Lung (tissue), 17 donors: ENCODE measurements at places on chromosomes 5 and 9.

DNA sequence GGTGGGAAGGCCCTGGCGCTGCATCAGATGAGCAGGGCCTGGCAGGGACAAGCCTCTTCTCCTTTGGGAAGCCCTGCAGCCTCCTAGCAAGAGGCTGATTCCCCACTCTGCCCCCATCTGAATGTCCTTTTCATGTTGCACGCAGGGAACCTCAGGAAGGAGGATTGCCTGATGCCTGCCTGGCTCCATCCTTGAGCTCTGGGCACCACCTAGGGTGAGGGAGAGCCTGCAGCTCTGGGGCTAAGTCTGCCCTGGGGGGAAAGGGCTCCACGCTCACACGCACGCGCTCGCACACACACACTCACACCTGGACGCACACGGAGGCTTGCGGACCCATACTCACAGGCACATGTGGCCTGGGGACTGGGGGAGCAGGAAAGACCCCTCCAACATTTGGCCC lies 86.6 kb downstream of the LMX1B start:
- DNase-seq: peak; percentile 9

DNA sequence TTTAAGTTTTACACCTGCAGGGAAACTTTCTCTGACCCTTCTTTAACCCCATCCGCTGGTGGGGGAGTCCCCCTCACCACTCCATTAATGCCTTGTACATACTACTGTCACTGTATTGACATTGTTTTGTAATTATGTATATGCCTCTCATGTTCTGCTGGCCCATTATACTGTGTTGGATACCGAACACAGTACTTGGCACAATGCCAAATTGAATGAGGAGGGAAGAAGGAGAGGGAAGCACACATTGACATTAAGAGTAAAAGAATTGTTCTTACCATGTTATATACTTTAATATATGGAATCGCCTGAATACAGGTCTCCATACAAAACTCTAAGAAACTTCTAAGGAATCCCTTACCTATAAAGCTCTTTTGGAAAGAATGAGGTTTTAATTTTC lies 73.6 kb upstream of the GRHPR start:
- no peak for DNase-seq

GRCh38 chr9:117116084-117116483 lies 298.8 kb downstream of the ASTN2 start:
- DNase-seq: no peak

- DNase-seq: no peak
Observed at GRCh38 chr5:80871541-80871961, 88.6 kb upstream of the RASGRF2 start.

- DNase-seq: no peak
Observed at GRCh38 chr5:82657033-82657699, 379.0 kb upstream of the RPS23 start.

DNA sequence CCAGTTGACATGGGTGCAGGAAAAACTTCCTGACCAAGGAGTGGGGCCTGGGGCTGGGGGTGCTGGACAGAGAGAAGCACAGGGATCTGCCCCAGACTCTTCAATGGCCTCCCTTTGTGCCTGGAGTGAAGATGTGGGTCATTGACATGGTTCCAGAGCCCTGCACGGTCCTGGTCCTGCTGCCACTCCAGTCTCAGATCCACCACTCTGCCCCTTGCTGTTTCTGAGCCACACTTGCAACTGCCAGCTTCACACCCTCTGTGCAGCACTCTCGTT lies 10.1 kb downstream of the PIP5K1B start:
- no peak for DNase-seq

DNA sequence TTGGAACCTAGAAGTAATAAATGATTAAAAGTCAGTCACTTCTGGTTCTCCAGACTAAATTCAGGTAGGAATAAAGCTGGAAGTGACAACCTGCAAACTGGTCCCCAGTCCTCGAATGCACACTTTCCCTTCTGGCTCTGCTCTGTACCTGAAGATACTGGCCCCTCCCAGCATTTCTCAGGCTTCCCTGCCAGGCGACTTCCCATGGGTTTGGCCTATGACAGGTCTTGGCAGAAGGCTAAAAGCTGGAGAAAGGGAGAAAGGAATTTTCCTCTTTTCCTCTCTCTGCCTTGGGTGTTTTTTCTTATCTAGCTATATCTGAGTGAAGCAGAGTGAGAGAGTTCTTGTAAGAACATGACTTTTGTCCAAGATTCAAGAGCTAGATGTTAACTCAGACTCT lies 1005.7 kb downstream of the DTWD2 start:
- DNase-seq: no peak

DNA sequence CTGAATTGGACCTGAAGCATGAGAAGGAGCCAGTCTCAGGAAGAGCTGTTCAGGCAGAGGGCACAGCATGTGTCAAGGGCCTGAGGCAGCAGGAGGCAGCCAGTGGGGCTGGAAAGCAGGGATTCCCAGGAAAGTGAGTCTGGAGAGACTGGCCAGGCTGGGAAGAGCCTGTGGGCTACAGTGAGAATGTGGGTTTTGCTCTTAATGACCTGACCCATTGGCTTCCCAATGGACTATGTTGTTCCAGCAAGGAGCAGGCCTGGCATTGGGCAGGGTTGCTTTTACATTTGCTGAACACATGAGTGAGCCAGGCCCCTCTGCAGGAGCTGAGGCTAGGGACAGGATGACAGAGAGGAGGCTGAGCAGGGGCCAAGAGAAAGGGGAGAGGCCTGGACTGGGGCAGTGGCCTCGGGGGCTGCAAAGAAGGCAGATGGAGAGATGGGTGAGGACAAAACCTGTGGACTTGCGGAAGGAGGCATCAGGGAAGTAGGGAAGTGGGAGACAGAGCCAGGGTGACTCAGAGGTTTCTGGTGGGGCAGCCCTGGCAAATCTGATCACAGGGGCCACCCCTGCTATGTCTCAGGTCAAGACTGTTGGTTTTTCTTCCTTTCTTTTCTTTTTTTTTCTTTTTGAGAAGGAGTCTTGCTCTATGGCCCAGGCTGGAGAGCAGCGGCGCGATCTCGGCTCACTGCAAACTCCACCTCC lies 65.9 kb upstream of the NEK6 start:
- no peak for DNase-seq

- DNase-seq: no peak
Observed at GRCh38 chr9:15155323-15155722, 151.7 kb downstream of the TTC39B start.

DNA sequence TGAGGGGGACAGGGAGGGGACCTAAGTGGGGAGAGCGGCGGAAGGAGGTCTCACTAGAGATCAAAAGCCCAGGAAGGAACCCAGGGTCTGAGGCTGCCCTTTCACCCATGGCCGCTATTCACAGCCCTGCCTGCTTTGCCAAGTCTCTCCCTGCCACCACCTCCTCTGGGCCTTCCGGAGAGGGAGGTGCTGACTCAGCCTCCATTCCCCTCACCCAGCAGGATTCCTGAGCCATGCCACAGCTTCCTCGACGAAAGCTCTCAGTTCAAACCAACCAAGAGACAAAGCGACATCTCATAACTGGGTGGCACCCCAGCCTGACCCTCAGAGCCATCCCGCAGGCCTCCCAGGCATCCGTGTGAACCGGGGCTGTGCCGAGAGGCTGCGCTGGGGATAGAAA lies 36.7 kb downstream of the PAX5 start:
- no peak for DNase-seq

- no peak for DNase-seq
Observed at GRCh38 chr5:102283102-102283797, 12.8 kb downstream of the SLCO4C1 start.
